Testis (tissue), 5 donors: ENCODE measurements at places on chromosomes 2 and 18. TPM values are rescaled to one million over a fixed set of nuclear protein-coding genes. Genes with fewer than 3 reads are reported as not detected.

TET3 gene
- 9.7 TPM for total RNA-seq

CFC1 gene
- total RNA-seq: 2.0 TPM

CD226 gene
- 2.6 TPM for total RNA-seq

DNAH7 gene
- 27.1 TPM for total RNA-seq

CTAGE1 gene
- total RNA-seq: 19.6 TPM

MLPH gene
- total RNA-seq: 7.4 TPM

DNA sequence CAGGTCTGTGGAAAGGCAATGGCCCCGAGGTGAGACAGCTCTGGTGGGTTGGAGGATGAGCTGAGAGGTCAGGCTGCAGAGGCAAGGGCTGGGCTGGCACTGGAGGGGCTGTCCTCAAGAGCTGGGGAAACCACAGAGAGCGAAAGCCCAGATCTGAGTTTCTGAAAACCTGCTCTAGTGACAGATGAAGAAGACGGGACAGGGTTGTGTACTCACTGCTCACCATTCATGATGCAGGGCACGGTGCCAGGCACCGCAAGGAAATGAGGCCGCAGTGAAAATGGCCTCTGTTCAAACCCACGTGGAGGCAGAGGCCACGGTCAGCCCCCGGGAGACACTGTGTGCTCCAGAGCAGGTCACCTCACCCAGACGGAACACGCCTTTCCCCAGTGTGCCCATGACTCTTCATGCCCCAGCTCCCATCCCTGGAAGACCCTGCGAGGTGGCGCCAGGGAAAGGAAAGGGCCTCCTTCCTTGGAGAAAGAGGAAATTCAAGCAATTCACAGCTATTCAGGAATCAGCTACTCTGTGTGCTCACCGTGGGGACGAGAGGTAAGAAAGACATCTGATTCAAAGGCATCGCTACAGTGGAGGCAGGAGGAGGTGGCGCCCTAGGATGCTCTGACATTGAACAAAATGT is 24.3 kb upstream of the ID2 start:
- no peak overlapping the region for H3K27ac ChIP-seq
- H3K36me3 ChIP-seq: no peaks in the 10 kb centered on the region
- no peak overlapping the region for H3K4me3 ChIP-seq
- no peak for DNase-seq

GRCh38 chr2:26850505-26850904 is 2.6 kb downstream of the DPYSL5 start:
- H3K4me1 ChIP-seq: peaks cover 12% of the 10 kb centered on the region
- H3K27me3 ChIP-seq: no peaks in the 10 kb centered on the region
- H3K36me3 ChIP-seq: no peaks in the 10 kb centered on the region

GRCh38 chr2:8547284-8548064 is 134.4 kb upstream of the ID2 start:
- H3K27me3 ChIP-seq: no peaks in the 10 kb centered on the region
- H3K27ac ChIP-seq: no peak overlapping the region
- no peaks in the 10 kb centered on the region for H3K36me3 ChIP-seq
- H3K4me3 ChIP-seq: no peak overlapping the region

- H3K27ac ChIP-seq: no peak overlapping the region
- no peaks in the 10 kb centered on the region for H3K4me1 ChIP-seq
- H3K36me3 ChIP-seq: no peaks in the 10 kb centered on the region
- no peak overlapping the region for H3K4me3 ChIP-seq
These were observed 89.1 kb downstream of the ALPK2 start for GRCh38 chr18:58539659-58540380.

DNA sequence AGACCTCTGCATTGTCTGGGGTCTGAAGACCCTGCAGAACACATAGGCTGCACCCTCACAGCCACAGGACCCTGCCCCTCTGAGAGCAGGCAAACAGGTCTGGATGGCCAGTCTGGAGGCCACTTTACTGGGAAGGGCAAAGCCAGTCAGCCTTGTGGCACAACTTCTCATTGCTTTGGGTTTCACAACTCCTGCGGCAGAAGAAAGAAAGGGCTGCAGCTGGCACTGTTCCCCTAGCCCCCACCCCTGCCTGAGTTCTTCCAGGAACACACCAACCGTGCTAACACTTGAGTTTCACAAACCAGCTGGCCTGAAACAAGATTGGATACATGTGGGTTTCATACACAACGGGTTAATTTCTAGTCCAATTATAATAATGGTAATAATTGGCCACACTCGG is 276.5 kb upstream of the MGAT5 start:
- H3K36me3 ChIP-seq: no peaks in the 10 kb centered on the region
- peaks cover 2% of the 10 kb centered on the region for H3K4me1 ChIP-seq
- H3K27me3 ChIP-seq: no peaks in the 10 kb centered on the region
- H3K27ac ChIP-seq: no peak overlapping the region
- no peak overlapping the region for H3K4me3 ChIP-seq
